ENCODE measurements at places on chromosomes 12 and 14. TPM values are rescaled to one million over a fixed set of nuclear protein-coding genes. Genes with fewer than 3 reads are reported as not detected.

GRCh38 chr12:103729499-103729898 is 111.5 kb downstream of the NT5DC3 start:
- H3K36me3 ChIP-seq = no peaks in the 10 kb centered on the region
- H3K27ac ChIP-seq = no peak overlapping the region
- no peak for DNase-seq
- H3K4me3 ChIP-seq = no peak overlapping the region

Gene SLC10A1
- total RNA-seq = not detected

- H3K4me1 ChIP-seq = peaks cover 13% of the 10 kb centered on the region
- no peaks in the 10 kb centered on the region for H3K36me3 ChIP-seq
- H3K27me3 ChIP-seq = peaks cover 2% of the 10 kb centered on the region
- H3K4me3 ChIP-seq = no peak overlapping the region
- no peak for DNase-seq
Observed at GRCh38 chr14:105203057-105203531, 22.0 kb upstream of the NUDT14 start.

Gene KERA
- not detected for total RNA-seq

DNA sequence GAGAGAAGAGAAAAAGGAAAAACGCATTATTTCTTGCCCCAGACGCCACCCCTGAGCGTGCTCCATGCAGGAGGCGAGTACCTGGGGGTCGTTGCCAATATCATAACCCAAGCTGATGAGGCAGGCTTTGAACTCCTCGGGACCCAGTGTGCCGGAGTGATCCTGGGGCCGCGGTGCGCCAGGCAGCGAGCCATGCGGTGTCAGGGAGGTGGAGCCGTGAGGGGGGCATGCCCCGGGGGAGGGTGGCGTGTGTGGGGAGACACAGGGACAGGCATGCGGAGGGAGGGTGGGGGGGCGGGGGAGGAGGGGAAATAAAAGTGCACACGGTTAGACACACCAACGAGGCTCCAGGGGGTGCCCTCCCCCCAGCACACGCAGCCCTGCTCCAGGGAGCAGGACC is 86.0 kb upstream of the ZFP36L1 start:
- H3K27me3 ChIP-seq = no peaks in the 10 kb centered on the region
- peak overlapping the region; percentile 89 for H3K27ac ChIP-seq
- peaks cover 58% of the 10 kb centered on the region for H3K36me3 ChIP-seq
- H3K4me3 ChIP-seq = no peak overlapping the region
- H3K4me1 ChIP-seq = peaks cover 13% of the 10 kb centered on the region

GRCh38 chr12:94740601-94741362 is 90.4 kb upstream of the TMCC3 start:
- H3K36me3 ChIP-seq = no peaks in the 10 kb centered on the region
- DNase-seq = no peak
- no peaks in the 10 kb centered on the region for H3K4me1 ChIP-seq
- H3K27ac ChIP-seq = no peak overlapping the region
- no peak overlapping the region for H3K4me3 ChIP-seq

Gene SLC15A4
- total RNA-seq = 34.0 TPM

- H3K27me3 ChIP-seq = no peaks in the 10 kb centered on the region
- H3K27ac ChIP-seq = no peak overlapping the region
- peaks cover 18% of the 10 kb centered on the region for H3K4me1 ChIP-seq
Observed at GRCh38 chr12:124438437-124439056, 128.9 kb downstream of the NCOR2 start.
